ENCODE measurements at places on chromosomes 3 and 15.

GRCh38 chr3:183317886-183318865 lies 65.1 kb downstream of the B3GNT5 start:
- no peak for DNase-seq

GRCh38 chr3:127809611-127810010 lies 12.7 kb downstream of the MGLL start:
- no peak for DNase-seq

DNA sequence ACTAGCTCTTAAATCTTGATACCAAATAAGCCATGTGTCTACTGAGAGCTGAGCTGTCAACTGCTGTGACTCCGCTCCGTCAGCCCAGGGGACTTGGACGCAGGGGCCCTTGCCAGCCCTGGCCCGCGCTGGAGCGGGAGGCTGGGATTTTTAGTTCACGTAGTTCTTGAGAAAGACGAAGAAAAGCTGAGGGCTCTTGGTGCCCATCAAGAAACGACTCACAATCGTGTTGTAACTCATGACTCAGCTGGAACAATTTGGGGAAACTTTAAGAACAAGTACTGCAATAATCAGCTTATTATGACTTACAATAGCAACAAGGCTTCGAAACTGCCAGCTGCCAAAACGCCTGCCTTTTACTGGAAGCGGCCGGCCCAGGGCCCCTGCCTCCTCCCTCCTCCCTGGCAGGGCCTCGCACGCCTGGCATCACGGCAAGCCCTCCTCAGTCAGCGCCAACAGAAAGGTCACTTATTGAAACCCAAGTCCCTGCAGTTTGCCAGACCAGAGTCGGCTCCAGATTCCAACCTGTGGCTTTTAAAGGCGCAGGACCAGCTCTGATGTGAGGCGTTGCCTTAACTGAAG lies 60.3 kb downstream of the RGMA start:
- no peak for DNase-seq

DNA sequence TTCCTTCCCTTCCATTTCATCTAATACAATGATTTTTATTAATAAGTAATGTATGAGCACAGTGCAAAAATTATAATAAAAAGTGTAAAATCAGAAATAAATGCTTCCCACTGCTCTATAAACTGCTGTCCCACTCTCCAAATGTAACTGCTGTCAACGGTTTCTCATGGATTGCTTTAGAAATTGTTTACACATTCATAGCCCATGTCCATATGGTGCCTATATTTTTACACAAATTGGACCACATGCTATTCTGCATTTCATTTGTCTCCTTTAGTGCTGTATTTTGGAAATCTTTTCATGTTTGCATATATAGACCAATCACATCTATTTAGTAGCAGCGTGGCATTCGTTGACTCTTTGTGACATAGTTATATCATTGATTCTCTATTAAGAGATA lies 164.7 kb upstream of the SLCO3A1 start:
- DNase-seq: no peak

- DNase-seq: peak; percentile 57
Observed at GRCh38 chr3:50652709-50653108, 22.0 kb upstream of the DOCK3 start.

GRCh38 chr3:195693428-195694216 lies 27.2 kb upstream of the MUC20 start:
- no peak for DNase-seq

GRCh38 chr15:60970246-60971170 lies 258.6 kb downstream of the RORA start:
- DNase-seq: no peak

DNA sequence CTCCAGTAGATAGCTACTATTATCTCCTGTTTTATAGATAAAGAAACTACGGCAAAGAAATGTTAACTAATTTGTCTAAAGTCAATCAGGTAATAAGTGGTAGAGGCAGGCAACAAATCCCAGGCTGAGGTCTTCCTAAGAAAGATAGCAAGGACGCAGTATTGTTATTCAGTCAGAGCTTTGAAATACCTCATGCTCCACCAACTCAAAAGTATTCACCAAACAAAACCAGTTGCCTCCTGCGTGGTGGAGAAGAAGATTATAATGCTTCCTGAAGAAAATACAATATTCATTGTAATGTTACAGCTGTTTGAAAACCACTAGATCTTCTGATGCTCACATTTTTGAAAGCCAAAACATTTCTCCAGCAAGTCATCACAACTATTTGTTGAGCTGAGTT lies 138.2 kb upstream of the CNTN4 start:
- no peak for DNase-seq

DNA sequence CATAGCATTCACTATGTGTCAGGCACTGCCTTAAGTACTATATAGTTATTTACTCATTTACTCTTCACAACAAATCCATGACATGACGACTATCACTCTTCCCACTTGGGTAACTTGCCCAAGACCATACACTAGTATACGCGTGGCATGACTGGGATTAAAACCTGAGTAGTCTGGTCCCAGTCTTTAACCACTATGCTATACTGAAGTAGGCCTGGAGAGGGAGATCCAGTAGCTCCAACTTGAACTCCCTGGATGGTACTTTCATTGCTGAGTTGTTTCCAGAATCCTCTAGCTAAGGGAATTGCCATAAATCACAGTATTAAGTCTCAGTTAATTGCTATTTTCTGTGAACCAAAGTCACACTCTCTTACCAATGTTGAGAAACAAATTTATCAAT lies 116.2 kb upstream of the LSAMP start:
- no peak for DNase-seq

GRCh38 chr15:58277333-58277732 lies 139.2 kb downstream of the AQP9 start:
- DNase-seq: no peak

GRCh38 chr15:39285663-39286062 lies 295.2 kb upstream of the THBS1 start:
- no peak for DNase-seq

DNA sequence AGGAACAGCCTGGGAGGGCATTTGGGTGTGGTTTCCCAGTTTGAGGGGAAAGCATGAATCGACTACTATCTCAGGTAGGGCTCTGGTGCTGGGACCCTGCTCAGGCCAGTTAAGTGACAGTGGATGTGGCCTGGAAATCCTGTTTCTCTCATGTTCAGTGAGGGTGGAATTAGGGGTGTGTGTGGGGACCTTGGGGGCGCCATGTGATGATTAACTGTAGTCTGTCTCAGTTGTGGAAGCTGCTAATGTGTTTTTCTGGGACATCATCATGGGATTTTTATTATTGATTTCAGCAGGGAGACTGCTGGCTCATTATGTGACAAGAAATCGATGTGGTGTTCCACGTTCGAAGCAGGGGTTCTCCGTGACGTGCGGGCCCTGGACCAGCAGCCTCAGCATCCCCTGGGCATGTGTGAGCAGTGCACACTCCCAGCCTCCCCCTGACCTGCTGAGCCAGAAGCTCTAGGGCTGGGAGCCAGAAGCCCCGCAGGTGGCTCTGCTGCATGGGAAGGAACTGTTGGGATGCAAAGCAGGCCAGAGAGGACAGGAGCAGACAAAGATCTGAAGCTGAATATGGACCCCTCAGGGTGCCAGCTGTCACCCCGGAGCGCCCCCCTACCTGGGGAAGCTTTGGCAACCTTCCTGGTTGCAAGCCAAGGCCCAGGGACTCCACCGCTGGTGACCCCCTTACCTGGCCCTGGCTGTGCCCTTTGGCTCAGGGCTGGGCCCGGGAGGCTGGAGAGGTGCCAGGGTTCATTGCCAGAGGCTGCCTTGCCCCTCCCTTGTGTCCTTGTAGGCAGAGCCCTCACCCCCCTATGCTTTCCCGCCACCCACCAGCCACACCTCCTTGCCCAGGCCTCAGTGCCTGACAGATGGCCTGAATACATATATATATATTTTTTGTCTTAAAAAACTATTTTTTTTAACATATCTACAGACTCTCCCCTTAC lies 149.8 kb downstream of the APBA2 start:
- no peak for DNase-seq
